Right renal pelvis (tissue), 4 donors: ENCODE measurements at places on chromosomes 13 and 19. TPM values are rescaled to one million over a fixed set of nuclear protein-coding genes. Genes with fewer than 3 reads are reported as not detected.

GRCh38 chr13:51043310-51043709 lies 67.8 kb downstream of the C13orf42 start:
- DNase-seq, result no peak

DNA sequence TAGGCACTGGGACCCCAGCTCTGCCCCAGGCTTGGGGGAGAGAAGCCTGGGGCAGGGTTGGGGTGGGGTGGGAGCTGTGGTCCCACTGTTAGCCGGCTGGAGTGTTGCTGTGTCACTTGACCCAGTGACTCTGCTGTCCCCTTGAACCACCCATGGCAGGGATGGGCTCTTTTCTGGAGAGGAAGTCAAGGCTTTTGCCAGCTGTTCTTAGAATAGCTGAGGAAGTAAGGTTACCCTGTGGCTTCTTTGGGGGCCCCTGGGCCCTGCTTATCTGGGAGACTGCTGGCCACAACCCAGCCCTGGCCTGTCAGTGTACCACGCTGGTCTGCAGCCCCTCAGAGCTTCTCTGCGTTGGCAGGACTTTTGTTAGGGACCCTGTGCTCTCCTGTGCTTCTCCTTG lies 9.1 kb downstream of the PNPLA6 start:
- no peak for DNase-seq

- no peak for DNase-seq
Observed at GRCh38 chr13:30841154-30841553, 64.9 kb upstream of the MEDAG start.

- DNase-seq, result no peak
Observed at GRCh38 chr13:20221772-20222171, 10.3 kb downstream of the GJB6 start.

DNA sequence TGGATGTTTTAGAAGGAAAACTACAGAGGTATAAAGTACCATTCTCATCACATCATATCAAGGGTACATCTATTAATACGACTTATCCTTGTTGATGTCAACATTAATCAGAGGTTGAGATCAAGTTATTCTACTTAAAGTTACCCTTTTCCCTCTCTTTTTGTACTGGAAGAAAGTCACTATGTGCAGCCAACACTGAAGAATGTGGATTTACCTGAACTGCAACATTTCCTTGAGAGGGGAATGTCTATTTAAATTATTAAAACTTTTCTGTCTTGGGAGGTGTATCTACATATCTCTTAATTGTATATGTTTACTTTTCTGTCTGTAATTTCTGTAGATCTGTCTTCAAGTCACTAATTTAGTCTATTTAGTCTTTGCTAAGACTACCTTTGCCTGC lies 2.5 kb upstream of the FBXL3 start:
- no peak for DNase-seq

- no peak for DNase-seq
Observed at GRCh38 chr19:17641846-17642245, 46.3 kb downstream of the UNC13A start.

GRCh38 chr13:42405665-42406390 lies 133.9 kb downstream of the AKAP11 start:
- DNase-seq, result no peak

GRCh38 chr19:39834287-39834841 lies 402 bp upstream of the DYRK1B start:
- no peak for DNase-seq

DNA sequence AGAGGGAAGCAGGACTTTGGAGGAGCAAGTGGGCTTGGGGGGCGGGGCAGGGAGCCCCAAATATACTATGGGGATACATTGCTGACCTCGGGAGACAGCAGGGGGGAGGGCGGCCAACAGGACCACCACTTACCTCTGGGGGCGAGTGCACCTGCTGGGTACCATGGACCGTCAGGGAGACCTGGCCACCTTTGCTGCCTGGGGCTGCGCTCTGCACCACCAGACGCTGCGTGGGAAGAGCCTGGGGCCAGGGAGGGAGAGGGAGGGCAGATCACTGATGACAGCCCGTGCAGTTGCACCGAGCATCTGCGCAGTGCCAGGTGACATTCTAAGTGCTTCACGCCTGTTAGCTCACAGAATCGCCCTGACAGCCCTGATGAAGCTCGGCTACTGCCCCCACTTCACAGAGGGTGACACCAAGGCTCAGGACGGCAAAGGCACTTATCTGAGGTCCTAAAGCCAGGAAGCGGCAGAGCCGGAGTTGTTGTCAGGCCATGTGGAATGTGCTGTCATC lies 24.1 kb downstream of the RFX1 start:
- no peak for DNase-seq

DNA sequence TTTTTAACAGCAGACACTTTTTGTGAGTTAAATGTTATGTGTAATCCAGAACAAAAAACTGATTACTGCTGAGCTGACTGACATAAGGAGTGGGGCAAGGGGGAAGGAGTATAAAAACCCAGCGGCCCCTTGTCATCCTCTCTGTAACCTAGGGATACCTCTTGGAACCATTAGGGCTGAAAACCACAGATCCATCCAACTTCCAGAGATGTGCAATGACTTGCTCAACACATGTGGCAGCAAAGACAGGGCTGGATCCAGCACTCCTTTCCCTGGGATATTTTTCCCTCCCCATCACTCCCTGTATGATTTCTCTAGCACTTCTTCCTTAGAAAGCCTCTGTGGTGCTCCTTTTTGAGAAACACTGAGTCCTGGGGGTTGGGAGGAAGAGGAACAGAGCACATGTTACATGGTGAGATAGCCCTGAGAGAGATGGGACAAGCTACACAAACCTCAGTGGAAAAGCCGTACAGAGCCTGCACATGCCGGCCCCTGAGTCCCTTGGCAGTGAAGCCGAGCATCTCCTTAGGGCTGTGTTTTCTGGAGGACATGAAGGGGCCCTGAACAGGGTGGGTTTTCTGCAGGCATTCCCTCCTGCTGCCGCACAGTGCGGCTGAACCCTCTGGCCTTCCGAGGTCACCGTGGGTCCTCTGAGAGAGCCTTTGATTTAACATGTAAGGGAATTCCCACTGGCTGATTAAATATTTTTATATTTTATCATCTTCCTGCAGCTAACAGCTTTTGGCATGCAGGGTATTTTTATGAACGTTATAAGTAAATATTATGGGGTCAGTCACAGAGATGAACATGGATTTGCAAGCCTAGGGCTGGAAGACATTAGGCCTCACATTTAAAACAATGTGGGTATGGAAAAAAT lies 219.9 kb downstream of the COG6 start:
- DNase-seq, result no peak

DNA sequence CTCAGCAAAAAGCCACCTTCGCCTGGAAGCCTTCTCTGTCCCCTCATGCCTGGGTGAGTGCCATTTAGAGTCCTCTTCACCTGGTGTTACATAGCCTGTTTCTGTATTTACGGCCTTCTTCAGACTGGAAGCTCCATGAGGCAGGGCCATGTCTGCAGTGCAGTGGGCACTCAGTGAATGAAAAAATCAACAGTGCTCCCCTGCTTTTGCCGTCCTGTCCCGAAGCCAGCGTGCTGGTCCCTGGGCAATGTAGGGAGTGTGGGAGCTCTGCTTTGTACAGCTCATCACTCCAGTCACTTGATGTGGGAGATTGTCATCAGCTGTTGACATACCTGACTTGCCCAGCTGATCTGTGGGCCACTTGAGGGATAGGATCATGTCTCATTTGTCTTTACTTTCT lies 129.0 kb upstream of the TSHZ3 start:
- DNase-seq, result no peak

DNA sequence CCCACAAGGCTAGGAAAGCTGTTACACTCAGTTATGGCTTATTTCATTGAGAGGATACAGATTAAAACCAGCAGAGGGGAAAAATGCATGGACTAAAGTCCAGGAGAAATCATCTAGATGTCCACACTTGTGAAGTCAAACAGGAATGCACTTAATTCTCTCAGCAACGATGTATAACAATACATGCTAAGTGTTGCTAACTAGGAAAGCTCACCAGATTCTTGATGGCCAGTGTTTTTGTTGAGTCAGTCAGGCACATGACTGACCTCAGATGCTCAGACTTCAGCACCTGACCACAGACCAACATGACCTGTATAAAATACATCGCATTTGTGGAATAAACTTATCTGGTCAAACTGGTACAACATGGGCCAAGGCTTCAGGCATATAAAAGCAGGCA lies 470.2 kb upstream of the PRR20A start:
- DNase-seq, result no peak

GRCh38 chr13:48849515-48849914 lies 126.2 kb upstream of the FNDC3A start:
- no peak for DNase-seq

GRCh38 chr13:41919031-41919740 lies 41.7 kb downstream of the VWA8 start:
- no peak for DNase-seq

DNA sequence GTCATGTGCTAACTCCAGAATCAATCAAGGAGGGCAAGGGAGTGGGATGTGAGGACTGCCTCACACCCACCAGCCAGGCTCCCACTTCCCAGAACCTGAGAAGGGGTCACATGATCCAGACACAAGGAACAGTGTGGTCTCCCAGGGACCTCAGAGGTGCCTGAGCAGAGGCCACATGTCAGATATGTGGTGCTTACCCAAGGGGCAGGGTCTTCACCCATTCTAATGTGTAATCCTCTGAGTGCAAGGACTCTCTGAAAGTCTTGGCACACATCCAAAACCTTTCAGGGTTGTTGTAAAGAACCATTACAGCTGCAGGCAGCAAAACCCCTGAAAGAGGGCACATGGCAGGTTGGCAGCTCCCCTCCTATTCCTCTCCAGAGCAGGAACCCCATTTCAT lies 656.6 kb downstream of the UQCRFS1 start:
- no peak for DNase-seq

DNA sequence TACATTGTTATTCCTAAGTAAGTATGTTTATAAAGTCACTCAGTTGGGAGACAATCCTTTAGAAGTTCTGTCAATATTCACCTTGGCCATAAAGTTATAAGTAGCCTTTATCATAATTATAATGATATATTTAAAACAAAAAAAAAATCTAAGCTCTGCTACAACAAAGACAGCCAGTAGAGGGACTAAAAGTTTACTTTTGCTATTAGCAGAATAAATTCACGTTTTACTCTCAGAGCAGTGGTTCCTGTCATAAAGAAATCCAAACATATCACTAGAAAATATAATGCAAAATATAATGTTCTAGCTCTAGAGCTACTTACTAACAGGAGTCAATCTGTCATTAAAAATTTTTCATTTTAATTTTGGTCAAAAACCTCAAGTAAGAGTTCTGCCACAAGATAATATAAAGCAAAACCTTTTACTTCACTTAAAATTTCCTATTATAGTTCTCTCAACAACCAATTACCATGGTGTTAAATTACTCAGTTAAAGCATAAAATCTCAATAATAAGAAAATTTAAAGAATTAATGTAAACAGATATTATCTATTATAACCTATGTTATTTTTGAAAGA lies 17.7 kb downstream of the INTS6 start:
- DNase-seq, result no peak

DNA sequence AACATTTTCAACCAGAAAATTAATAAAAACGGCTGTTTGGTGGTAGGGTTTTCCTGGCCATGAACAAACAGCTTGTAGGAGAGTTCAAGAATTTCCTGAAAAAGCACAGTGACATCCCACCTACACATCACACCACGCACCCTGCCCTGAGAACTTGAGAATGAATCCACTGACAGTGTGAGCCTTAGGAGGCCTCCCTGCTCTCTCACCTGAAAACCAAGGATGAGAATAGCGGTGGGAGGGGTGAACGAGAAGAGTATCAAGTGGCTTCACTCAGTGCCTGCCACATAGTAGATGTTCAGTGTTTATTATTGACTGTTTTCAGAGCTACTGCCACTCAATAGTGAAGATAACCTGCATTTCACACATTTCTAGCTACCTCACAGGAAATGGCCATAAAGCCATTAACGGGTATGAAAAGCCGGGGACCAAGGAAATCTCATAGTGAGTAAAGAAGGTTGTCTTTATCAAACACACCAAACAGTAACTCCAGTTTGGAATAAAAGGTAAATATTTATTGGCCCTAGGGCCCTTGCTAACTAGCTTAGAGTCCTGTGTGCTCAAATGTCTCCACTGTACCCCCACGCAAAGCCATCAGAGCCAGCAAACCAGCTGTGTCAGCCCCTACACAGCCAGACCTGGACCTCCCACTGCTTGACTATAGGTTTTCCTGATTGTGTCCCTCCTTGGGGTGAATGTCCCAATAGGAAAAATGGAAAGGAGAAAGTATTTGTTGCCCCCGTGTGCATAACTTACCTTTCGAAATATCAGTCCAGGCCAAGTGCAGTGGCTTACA lies 40.6 kb downstream of the TPT1 start:
- no peak for DNase-seq

- no peak for DNase-seq
Observed at GRCh38 chr19:45324349-45324907, 1.8 kb upstream of the CKM start.

DNA sequence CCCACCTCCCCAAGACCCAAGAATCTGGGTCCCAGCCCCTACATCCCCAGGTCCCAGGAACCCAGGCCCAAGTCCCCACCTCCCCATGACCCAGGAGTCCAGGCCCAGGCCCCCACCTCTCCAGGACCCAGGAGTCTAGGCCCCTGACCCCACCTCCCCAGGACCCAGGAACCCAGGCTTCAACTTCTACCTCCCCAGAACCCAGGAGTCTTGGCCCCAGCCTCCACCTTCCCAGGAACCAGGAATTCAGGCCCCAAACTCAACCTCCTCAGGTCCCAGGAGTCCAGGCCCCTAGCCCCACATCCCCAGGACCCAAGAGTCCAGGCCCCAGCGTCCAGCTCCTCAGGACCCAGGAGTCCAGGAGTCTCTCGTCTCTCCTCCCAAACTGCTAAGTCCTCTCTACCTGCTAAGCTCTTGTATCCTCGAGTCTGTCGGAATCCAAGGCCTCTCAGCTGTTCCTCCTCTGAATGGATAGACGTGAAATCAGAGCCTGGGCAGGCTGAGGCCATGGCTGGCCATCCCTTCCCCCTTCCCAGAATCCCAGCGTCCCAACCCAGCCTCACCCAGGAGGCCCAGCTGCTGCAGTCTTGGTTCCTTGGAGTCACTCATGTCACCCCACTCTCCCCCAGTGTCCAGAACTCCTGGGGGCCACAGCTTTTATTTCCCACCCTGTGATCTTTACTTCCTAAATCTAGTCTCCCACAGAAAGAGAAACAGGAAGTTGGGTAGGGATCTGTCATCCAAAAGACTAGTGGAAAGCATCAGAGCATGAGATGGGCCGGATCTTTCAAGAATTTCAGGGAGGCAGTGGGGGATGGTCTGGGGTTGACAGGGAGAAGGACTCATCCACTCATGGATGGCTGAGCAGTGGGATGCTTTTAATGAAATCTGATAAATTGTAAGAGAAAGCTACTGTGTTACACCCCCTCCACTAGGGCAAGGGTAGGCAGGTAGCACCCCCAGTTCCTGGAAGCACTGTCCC lies at the start of gene CD209:
CD209 (minus strand) TSS at position 632 of the 982 bp plus-strand sequence; CDS start at position 609, 23 bp downstream.
- peak; percentile 11 for DNase-seq

SLC46A3 gene
- 2.7 TPM for polyA plus RNA-seq

TBXA2R gene
- 3.0 TPM for polyA plus RNA-seq

ERICH4 gene
- polyA plus RNA-seq, result 2.3 TPM

FPR3 gene
- polyA plus RNA-seq, result 0.37 TPM

MYH14 gene
- 20.2 TPM for polyA plus RNA-seq

ADGRE2 gene
- polyA plus RNA-seq, result 0.36 TPM

ZNF208 gene
- 2.7 TPM for polyA plus RNA-seq

RHPN2 gene
- polyA plus RNA-seq, result 18.8 TPM
